ENCODE measurements at places on chromosomes 7 and 10. TPM values are rescaled to one million over a fixed set of nuclear protein-coding genes. Genes with fewer than 3 reads are reported as not detected.

Gene PLAC9
- 38.0 TPM for total RNA-seq

Gene NEUROD6
- total RNA-seq: not detected

Gene CALD1
- 140 TPM for total RNA-seq

Gene SPAG6
- 10.4 TPM for total RNA-seq

Gene TMEM60
- 24.6 TPM for total RNA-seq

Gene GPNMB
- total RNA-seq: 452 TPM

Gene GRM3
- total RNA-seq: not detected

DNA sequence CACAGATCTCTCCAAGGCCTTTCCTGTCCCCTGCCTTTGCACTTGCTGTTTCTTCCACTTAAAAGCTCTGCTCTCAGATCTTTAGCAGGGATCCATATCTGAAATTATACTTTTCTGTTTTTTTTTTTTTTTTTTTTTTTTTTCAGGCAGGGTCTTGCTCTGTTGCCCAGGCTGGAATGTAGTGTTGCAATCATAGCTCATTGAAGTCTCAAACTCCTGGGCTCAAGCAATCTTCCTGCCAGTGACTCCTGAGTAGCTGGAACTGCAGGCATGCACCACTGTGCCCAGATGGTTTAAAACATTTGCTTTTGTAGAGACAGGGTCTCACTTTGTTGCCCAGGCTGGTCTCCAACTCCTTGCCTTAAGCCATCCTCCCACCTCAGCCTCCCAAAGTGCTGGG, 5.0 kb upstream of the TSPAN15 start:
- no peak overlapping the region for H3K27ac ChIP-seq
- DNase-seq: no peak
- peaks cover 28% of the 10 kb centered on the region for H3K4me1 ChIP-seq
- no peaks in the 10 kb centered on the region for H3K27me3 ChIP-seq
- no peak overlapping the region for H3K4me3 ChIP-seq

DNA sequence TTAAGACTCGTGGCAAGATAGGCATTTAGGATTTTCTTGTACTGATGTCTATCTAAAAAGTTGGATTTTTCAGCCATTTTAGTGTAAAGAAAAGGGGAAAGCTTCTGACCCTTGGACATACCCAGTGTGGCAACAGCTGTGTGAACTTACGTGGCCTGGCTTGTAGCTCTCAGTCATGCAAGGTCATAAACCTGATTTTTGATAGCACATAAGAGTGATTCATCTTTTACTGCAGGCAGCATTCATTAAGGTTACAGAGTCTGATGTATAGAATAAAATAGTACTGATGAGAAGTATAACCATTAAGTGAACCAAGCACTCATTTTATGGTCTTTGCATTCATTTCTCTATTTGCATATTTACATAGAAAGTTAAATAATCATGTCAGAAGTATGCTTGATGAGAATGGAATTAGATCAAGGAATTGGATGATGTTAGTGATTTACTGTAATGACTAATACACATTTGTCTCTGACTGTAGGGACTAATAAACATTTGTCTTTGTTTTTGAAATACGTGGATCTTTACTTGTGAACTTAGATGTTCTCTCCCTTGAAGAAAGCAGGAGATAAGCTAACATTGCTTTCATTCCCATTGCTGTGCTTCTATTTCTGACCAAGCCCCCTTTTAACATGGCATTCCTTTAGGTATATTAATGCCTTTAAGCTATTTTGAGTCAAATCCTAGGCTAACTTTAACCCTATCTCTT, 88.2 kb downstream of the GSDME start:
- no peaks in the 10 kb centered on the region for H3K36me3 ChIP-seq
- H3K4me3 ChIP-seq: no peak overlapping the region
- H3K27me3 ChIP-seq: no peaks in the 10 kb centered on the region
- no peak for DNase-seq
- H3K27ac ChIP-seq: no peak overlapping the region

GRCh38 chr7:51121931-51122425, 194.6 kb downstream of the COBL start:
- H3K36me3 ChIP-seq: no peaks in the 10 kb centered on the region
- no peak overlapping the region for H3K4me3 ChIP-seq
- no peak for DNase-seq
- no peaks in the 10 kb centered on the region for H3K27me3 ChIP-seq

DNA sequence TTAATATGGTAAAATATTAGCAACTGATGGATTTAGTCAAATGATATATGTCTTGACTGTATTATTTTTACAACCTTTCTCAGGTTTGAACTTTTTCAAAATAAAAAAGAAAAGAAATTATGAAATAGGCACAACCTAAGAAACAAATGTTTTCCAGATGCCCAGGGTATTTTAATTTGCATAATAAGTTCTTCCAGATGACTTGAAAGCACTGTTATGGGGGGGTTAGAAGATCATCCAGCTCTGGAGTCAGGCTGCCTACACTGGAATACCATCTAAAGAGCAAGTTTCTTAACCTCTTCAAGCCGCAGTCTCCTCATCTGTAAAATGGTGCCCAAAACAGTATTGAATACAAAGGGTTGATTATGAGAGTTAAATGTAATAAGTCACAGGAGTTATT, 32.1 kb downstream of the CREB3L2 start:
- no peak overlapping the region for H3K27ac ChIP-seq
- DNase-seq: no peak
- no peaks in the 10 kb centered on the region for H3K36me3 ChIP-seq
- no peak overlapping the region for H3K4me3 ChIP-seq

DNA sequence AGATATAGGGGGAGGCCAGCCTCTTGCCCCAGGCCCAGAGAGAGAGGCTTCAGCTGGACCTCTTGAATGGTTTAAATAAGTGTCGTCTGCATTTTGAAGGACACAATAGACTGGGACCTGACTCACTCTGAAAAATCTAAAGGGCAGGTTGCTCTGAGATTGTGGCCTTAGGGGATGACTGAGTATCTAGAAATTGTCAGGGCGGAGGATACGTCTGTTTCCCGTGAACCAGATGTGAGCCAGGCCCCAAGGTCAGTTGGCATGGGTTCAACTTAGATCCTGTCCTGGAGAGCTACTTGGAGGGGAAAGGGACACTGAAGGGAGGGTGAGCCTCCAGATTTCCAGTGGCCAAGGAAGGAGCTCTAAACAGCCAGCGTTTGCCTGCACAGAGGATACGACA, 110.2 kb downstream of the CHN2 start:
- DNase-seq: no peak
- H3K4me1 ChIP-seq: no peaks in the 10 kb centered on the region
- no peak overlapping the region for H3K4me3 ChIP-seq
- no peaks in the 10 kb centered on the region for H3K27me3 ChIP-seq

DNA sequence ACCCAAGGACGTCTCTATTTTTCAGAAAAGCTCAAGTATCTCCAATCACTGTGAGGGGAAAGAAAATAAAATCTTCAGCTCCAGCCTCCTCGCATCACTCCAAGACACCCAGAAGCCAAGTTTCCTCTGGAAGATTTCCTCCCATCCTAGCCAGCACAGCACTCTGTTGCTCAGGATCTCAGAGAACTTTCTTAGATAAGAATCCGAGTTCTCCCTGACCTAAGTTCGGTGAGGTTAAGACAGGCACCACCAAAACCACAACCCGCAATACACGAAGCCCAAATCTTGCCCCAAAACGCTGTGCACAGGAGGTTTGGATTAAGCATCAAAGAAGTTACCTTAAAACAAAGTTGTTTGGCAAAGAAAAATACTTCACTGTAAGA, 4.2 kb downstream of the FAM53B start:
- no peak for DNase-seq
- H3K4me3 ChIP-seq: no peak overlapping the region
- H3K36me3 ChIP-seq: no peaks in the 10 kb centered on the region

DNA sequence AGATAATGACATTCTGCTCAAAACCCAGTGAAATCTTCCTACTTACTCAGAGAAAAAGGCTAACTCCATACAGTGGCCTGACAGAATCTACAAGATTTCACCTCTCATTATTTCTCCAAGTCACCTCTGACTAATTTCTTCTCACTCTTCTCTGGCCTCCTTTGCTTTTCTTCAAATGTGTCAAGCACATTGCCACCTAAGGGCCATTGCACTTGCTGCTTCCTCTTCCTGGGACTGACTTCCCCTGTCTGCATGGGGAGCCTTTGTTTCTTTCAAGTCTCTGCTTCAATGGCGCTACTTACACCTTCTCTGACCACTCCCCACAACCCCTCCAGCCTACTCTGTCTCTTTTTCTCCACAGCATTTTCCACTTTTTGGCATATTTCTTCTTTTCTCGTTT, 36.0 kb downstream of the PRTFDC1 start:
- H3K4me1 ChIP-seq: peaks cover 7% of the 10 kb centered on the region
- H3K27me3 ChIP-seq: no peaks in the 10 kb centered on the region
- no peak for DNase-seq
- no peak overlapping the region for H3K27ac ChIP-seq
- no peaks in the 10 kb centered on the region for H3K36me3 ChIP-seq

DNA sequence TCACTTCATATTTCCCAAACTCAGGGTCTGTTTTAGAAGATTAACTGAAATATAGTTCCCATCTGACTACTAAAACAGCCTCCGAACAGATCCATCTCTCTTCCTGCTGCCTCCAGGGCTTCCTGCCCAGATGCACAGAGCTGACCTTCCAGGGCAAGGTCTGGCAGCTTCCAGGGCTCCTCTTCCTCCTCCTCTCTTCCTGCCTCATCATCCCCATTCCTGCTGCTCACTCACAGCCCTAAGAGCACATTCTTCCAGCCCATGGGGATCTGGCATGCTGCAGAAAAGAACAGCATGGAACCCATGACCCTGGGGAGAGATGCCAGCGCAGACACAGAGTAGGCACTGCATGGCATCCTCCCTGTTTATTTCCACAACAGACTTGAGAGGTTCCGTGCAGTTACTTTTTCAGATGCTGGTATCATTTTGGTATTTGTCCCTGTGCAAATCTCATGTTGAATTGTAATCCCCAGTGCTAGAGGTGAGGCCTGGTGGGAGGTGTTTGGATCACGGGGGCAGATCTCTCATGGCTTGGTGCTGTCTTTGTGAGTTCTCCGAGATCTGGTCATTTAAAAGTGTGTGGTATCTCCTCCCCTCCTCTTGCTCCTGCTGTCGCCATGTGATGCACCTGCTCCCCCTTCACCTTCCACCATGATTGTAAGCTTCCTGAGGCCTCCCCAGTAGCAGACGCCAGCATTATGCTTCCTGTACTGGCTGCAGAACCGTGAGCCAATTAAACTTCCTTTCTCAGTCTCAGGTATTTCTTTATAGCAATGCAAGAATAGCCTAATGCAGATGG, 4.4 kb downstream of the PKD1L1 start:
- no peaks in the 10 kb centered on the region for H3K36me3 ChIP-seq
- no peak overlapping the region for H3K27ac ChIP-seq
- H3K4me1 ChIP-seq: peaks cover 31% of the 10 kb centered on the region
- DNase-seq: no peak

GRCh38 chr10:6563075-6563474, 17.0 kb downstream of the PRKCQ start:
- DNase-seq: no peak
- H3K4me1 ChIP-seq: peaks cover 24% of the 10 kb centered on the region
- H3K36me3 ChIP-seq: no peaks in the 10 kb centered on the region
- no peaks in the 10 kb centered on the region for H3K27me3 ChIP-seq
- no peak overlapping the region for H3K27ac ChIP-seq

GRCh38 chr10:119656760-119657159, 5.6 kb downstream of the BAG3 start:
- H3K4me3 ChIP-seq: no peak overlapping the region
- H3K36me3 ChIP-seq: peaks cover 14% of the 10 kb centered on the region
- no peak for DNase-seq
- H3K27ac ChIP-seq: no peak overlapping the region

GRCh38 chr10:49508249-49508648, 30.7 kb downstream of the ERCC6 start:
- H3K4me1 ChIP-seq: no peaks in the 10 kb centered on the region
- H3K4me3 ChIP-seq: no peak overlapping the region
- H3K27ac ChIP-seq: no peak overlapping the region

DNA sequence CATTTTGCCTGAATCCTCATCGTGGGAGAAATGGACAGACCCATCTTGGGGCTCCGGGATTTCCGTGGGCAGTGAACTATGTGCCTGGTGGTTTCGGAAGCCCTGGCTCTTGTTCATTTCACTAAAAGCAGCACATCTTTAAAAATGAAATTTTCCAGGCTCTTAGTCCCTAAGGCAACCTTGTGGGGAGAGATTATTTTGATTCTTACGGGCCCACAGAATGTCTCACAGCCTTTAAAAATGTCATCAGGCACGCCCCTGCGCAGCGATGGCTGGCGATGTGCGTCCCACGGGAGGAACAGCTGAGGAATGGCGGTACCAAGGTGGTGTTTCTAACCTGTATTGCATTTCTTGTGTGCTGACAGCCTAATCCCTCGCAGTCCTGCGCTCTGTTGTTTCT, 189.7 kb downstream of the CCDC3 start:
- H3K36me3 ChIP-seq: peaks cover 6% of the 10 kb centered on the region
- no peak overlapping the region for H3K4me3 ChIP-seq
- no peaks in the 10 kb centered on the region for H3K27me3 ChIP-seq
- DNase-seq: no peak
- no peak overlapping the region for H3K27ac ChIP-seq

- no peak overlapping the region for H3K4me3 ChIP-seq
- H3K4me1 ChIP-seq: no peaks in the 10 kb centered on the region
- peaks cover 84% of the 10 kb centered on the region for H3K36me3 ChIP-seq
- H3K27me3 ChIP-seq: no peaks in the 10 kb centered on the region
- H3K27ac ChIP-seq: no peak overlapping the region
- DNase-seq: no peak
Measured at GRCh38 chr7:134963036-134963435, 23.3 kb upstream of the AGBL3 start.

- no peak overlapping the region for H3K27ac ChIP-seq
- H3K4me1 ChIP-seq: no peaks in the 10 kb centered on the region
- no peak for DNase-seq
- H3K36me3 ChIP-seq: no peaks in the 10 kb centered on the region
Measured at GRCh38 chr7:33821970-33822369, 83.4 kb upstream of the BMPER start.
